ENCODE measurements at places on chromosomes 4 and X. TPM values are rescaled to one million over a fixed set of nuclear protein-coding genes. Genes with fewer than 3 reads are reported as not detected.

GRCh38 chr4:138915756-138916155 lies 99.8 kb upstream of the NOCT start:
- no peak for DNase-seq

CT55 gene
- not detected for total RNA-seq

YIPF6 gene
- 43.2 TPM for total RNA-seq

- DNase-seq, result no peak
These were observed 41.3 kb upstream of the CEP135 start for GRCh38 chr4:55907469-55907868.

GRCh38 chr4:47270201-47270888 lies 193.2 kb downstream of the COMMD8 start:
- DNase-seq, result no peak

RPA4 gene
- 2.7 TPM for total RNA-seq

CENPVL2 gene
- not detected for total RNA-seq

ARSH gene
- not detected for total RNA-seq

UGT2B15 gene
- total RNA-seq, result not detected

DIPK2B gene
- 35.4 TPM for total RNA-seq

SYP gene
- 4.2 TPM for total RNA-seq

HMX1 gene
- not detected for total RNA-seq

DNA sequence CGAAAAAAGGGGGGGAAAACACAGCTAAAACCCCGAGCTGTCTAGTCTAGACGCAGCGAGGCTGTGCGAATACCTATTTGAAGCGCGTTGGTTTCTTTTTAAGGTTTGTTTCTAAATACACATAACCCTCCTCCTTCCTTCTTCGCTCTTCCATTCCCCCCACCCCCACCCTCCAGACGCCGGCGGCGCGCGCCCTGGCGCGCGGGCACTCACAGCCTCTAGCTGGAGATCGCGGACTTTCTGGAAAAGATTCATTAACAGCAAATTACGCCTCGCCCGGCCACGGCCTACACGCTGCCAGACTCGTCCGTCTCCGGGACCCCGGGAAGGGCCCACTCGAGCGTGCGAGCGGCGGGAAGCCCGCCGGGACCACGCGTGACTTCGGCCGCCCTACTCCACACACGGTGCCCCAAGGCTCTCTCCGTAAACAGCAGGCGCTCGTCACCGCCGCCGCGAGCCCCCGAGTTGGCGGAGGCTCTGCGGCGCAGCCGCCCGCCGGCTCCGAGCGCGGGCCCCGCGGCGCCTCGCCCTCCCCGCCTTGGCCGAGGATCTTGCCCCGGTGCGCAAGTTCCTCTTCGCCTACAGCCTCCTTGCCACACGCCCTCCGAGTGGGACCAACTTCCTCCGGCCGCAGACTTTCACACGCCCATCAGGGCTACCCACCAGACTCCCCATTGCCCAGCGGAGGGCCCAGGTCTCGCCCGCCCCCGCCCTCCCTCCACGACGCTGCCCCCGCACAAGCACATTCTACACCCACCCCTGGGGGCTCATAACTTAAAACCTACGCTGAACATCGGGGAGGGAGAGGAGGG lies 2.0 kb downstream of the BCOR start:
- DNase-seq, result peak; percentile 60

DNA sequence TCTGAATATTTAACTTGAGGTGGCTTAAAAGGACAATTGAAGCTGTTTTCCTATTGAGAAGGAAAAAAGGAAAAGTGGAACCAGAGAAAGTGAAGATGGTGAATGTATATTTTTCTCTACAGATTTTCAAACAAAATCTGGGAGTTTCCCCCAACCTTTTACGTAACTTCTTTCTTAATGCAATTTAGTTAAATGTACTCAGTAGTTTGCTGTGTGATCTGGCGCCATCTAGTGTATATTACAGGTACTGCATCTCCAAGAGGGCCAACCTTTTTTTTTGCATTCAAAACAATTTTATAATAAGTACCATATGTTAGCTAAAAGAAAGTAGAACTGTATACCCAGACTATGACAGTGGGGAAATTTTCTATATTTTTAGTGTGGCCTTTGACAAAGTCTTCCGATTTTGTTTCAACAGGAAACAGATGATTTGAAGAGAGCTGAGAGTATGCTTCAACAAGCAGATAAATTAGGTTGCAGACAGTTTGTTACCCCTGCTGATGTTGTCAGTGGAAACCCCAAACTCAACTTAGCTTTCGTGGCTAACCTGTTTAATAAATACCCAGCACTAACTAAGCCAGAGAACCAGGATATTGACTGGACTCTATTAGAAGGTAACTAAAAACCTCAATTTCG lies 82.0 kb downstream of the PLS3 start:
- no peak for DNase-seq

- no peak for DNase-seq
These were observed 173.2 kb downstream of the AREG start for GRCh38 chr4:74618166-74618565.

- no peak for DNase-seq
These were observed 100.0 kb downstream of the SLC2A9 start for GRCh38 chr4:9921326-9921725.

GPRASP1 gene
- total RNA-seq, result 26.7 TPM

GRCh38 chr4:60948008-60948407 lies 252.1 kb upstream of the ADGRL3 start:
- no peak for DNase-seq

- DNase-seq, result no peak
These were observed 68.2 kb downstream of the ARHGAP10 start for GRCh38 chr4:147799986-147800555.

DNA sequence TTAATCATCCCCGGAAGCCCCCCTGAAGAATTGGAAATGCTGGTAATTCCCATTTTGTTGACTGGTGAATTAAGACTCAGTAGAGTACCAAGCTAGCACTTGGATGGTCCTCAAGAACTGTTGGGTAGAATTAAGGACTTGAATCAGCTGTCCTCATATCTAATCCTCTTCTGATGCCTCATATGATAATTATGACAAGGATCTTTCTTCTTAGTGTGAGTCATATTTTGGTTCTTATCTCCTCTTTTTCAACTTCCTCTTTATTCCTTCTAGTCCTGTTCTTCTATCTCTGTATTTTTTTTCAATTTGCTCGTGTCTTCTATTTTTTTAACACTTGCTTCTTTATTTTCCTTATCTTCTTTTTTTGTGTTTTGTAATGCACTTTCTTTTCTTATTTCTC lies 206.3 kb upstream of the ANXA3 start:
- DNase-seq, result no peak

DNA sequence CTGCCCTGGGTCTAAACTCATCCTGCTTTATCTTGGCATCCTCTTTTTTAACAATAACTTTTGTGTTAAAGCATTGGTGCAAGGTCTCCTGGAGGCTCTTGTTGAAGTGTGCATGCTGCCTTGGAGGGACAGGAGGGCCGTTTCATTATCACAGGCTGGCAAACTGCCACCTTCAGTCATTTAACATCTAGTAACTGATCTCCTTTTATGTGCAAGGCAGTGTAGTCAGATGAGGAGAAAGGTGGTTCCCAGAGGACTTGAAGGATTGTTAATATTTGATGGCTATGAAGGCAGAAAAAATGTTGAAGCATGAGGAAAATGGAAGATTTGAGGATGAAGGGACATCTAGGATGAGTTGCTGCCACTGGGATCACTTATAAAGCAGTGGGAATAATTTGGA lies 439.4 kb downstream of the RAPGEF2 start:
- DNase-seq, result no peak

HDAC8 gene
- 39.4 TPM for total RNA-seq

STATH gene
- not detected for total RNA-seq

ITIH6 gene
- total RNA-seq, result not detected

SMIM43 gene
- 3.7 TPM for total RNA-seq

DNA sequence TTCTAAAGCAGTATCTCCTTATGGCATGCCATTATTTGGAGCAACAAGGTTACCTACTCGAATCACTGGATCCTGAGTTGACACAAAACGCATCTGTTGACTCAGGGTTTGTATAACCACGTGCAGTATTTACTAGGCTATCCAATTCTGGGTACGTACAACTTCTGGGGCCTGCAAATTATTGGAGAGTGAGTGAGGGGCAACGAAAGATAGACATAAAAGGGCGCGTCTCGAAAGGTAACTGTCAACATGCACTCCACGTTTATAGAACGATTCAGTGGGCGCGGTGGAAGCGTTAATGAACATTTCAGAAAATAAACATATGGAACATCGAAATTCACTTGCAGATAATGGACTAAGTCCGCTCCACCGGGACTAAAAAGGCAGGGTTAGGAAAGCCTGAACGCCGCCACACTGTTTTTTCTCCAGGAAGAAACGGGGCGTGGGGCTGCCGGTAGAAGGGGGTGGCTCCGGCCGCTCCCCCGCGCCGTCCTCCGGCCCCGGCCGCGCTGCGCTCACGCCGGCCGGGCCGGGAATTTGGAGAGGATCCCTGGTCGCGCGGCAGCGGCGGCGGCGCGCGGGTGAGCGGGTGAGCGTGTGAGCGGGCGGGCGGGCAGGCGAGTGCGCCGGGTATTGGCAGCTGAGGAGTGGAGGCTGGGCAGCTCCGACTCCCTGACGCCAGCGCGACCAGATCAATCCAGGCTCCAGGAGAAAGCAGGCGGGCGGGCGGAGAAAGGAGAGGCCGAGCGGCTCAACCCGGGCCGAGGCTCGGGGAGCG lies at the start of gene SMAD1:
SMAD1 (plus strand) TSS at position 690 of the 778 bp plus-strand sequence. CDS start 32,761 bp downstream, outside the sequence.
- DNase-seq, result peak; percentile 89

FIP1L1 gene
- total RNA-seq, result 54.0 TPM

CLCN3 gene
- total RNA-seq, result 52.6 TPM

DNA sequence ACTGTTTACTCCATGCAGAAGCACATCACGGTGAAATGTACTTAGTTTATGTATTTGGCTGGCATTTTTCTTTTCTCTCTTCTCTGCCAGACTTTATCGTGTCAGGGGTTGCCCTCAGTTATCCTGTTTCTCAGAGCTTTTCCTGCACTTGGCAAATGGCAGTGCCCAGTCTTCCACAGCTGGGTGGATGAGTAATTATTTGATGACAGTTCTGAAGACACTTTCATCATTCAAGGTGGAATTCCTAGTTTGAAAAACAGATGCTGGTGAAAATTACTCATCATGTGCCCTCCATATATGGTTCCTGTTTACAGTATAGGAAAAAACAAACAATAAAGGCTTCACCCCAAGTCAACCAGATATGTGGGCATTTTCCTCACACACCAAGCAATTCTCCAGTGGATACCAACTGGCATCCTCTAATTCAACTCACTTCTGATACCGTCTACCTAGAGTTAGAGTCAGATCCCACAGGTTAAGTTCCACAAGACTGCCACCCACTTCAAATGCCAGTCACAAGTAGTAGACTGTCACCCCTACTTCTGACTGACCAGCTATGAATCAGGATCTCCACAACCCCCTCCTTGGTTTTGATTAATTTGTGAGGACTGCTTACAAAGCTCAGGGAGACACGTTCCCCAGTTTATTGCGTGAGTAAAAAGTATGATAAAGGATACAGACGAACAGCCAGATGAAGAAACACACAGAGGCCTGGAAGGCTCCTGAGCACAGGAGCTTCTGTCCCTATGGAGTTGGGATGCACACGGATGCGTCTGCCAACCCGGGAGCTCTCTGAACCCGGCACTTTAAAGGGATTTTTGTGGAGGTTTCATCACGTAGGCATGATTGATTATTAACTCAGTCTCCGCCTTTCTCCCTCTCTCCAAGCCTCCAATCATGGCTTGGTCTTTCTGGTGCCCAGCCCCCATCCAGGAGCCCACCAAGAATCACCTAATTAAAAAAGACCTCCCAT lies 72.9 kb downstream of the CLDN34 start:
- DNase-seq, result peak; percentile 21

DNA sequence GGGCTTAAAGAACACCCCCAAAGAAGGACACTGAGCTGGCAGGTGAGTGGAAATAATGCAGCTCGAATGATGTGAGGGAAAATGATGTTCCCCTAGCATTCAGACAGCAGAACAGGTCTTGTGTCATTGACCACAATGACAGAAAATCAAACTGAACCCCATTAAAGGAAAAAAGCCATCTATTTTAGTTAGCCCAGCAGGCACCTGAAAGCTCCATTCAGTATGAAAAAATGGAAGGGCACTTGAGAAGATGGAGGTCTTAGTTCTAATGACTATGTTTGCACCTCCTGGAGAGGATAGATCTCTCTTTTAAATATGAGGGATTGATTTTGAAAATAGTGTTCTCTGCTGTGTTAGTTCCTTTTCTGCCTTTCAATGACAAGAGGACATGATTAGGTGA lies 323.1 kb downstream of the NKX6-1 start:
- DNase-seq, result no peak

Data from sciatic nerve (tissue), 2 donors.